Left forelimb (tissue), 1 donor: ENCODE measurements at places on chromosomes 16 and 17.

DNA sequence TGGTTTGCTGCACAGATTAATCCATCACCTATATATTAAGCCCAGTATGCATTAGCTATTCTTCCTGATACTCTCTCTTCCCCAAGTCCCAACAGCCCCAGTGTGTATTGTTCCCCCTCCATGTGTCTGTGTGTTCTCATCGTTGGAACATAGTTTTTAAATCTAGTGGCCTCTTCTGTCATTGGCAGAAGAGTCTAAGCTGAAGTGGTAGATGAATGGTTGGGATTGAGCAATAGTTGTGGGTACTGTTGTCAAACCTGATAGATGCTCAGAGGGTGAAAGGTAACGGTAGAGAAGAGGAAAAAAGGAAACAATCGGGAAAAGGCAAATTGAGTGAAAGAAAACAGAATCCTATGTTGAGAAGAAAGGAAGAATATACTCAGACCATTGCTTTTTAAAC is 29.9 kb downstream of the MAP3K3 start:
- no peak for DNase-seq

DNA sequence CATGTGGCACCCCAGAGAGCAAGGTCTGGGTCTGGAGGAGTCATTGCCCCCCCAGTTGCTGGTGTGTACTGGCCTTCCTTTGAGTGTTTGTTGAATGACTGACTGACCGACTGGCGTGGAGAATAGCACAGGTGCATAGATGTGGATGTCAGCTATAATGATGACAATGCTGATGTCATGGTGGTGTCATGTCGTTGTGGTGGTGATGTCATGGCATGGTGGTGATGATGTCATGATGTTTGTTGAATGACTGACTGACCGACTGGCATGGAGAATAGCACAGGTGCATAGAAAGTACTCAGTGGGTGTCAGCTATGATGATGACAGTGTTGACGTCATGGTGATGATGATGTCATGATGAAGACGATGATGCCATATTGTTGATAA is 22.1 kb downstream of the TMEM114 start:
- no peak for DNase-seq

DNA sequence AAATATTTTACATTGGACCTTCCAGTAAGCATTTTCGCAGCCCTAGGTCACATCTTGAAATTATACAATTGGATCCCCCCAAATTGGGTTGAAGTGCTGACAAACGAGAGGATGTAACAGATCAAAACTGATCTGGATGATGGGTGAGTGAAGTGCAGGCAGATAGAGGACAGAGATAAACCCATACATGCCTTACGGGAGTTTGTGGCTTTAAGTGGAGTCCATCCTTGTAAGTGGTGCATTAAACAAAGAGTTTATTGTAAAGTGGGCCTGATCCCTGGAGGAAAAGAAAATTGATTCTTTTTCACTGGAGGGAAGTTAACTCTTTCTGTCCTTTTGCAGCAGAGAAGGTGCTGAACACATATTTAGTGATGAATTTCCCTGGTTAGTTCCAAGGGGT is 39.0 kb upstream of the KCNJ2 start:
- no peak for DNase-seq

- DNase-seq = no peak
These were observed 3.9 kb upstream of the ZFPM1 start for GRCh38 chr16:88449267-88449561.

- no peak for DNase-seq
These were observed 1199.3 kb downstream of the CDH11 start for GRCh38 chr16:63922560-63922959.

DNA sequence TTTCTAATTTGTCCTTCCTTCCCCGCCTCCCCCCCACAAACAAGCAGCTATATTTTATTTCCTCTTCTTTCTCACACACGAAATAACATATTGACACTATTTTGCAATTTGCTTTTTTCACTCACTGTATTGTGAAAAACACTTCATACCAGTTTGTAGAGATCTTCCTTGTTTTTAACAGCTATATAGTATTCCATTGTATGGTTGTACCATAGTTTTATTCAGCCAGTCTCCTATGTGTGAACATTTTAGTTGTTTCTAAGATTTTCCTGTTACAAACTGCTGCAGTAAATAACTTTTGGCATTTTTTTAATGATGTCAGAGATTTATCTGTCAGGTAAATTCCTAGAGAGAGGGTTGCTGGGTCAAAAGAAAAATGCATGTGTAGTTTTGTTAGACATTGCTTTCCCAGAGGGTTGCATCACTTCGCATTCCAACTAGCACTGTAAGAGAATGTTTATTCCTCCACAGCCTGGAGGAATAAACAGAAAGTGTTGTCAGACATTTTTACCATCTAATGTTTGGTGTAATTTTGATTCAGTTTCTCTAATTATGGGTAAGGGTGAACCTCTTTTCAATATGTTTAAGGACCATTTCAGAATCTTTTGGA is 101.2 kb downstream of the MRTFB start:
- no peak for DNase-seq

GRCh38 chr17:70271200-70271599 is 101.9 kb downstream of the KCNJ2 start:
- DNase-seq = no peak

DNA sequence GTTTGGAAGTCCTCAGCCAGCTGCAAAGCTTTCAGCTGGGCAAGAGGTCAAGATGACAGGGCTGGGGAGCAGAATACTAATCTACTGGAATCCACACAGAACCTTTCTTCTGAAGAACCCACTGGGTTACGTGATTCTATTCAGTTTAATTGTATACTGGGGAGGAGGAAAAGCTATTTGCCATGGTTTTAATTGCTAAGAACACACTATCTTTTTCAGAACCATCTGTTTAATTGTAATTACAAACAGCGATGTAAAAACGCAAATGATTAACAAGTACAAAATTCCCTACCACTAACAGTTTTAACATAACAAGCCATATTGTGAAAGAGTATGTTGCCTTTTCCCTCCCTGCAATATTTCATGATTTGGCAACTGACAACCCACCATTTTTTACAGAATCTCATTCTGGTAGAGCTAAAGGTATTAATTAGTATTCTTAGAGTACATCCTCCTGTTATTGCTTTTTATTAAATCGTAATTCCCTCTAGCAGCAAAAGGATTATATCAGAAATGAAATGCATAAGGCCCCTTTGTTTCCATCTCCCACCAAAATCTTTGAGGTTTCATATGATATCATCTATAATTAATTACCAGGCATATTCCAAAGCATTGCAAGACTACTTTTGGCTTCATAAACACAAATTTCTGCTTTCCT is 12.1 kb downstream of the HYDIN start:
- no peak for DNase-seq

DNA sequence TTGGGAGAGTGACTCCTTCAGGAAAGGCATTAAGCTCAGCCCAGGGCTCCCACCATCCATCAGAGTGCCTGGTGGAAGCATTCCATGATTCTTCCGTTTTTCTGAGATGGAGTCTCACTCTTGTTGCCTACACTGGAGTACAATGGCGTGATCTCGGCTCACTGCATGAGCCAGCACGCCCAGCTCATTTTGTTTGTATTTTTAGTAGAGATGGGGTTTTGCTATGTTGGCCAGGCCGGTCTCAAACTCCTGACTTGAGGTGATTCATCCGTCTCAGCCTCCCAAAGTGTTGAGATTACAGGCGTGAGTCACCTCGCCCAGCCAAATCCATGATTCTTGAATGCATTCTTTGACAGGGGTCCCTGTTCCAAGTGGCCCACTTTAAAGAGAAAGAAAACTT is 23.1 kb downstream of the MIS12 start:
- no peak for DNase-seq
